CD4-positive, alpha-beta T cell treated with Interleukin-21 for 1 hour (primary cell): ENCODE measurements at places on chromosomes 4 and X.

- DNase-seq: no peak
Observed at GRCh38 chrX:153398275-153398960, 2.7 kb downstream of the PNMA6E start.

- DNase-seq: no peak
Observed at GRCh38 chrX:120426599-120426998, 42.5 kb downstream of the LAMP2 start.

DNA sequence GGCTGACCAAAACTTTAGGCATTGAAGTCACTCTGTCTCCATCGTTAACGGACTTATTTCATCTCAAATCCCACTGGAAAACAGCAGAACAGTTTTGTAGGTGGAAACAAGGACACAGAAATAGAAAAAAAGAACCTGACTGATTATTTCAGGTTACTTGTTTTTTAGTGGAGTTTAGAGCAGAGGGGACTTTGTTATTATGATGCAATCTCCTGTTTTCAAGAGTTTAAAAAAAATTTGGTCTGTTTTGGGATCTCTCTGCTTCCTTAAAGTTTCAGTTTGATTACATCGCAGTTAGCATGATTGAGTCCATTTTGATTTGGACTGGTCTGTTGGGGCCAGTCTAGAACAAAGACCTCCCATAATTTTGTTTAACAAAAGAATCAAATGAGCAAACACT, 13.6 kb downstream of the PROM1 start:
- no peak for DNase-seq

DNA sequence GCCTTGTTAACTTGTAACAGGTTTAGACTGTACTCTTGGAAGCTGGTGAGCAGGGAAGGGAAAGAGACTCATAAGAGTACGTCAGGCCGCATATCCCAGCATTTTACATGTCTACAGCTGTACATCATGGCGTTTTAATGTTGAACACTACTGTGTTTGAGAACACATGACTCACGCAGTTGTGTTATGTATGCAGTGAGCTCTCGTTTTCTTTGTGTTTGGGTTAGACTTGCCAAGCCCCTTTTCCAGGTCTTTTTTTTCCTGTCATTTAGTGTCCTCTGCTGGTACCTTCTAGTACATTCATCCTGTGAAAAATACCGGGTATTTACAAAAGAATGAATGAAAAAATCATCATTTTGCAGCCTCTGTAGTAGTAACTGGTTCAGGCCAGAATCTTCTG, 35.3 kb downstream of the SMS start:
- no peak for DNase-seq

DNA sequence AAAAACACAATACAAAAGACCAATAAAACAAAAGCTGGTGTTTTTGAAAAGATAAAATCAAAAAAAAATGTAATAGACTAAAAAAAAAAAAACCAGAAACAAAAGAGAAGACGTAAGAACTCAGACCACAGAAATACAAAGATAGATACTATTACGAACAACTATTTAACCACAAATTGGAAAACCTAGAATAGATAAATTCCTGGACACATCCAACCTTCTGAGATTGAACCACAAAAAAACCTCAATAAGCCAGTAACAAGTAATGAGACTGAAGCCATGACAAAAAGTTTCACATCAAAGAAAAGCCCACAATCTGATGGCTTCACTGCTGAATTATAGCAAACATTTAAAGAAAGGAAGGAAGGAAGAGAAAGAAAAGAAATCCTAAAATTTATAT, 16.2 kb downstream of the RCHY1 start:
- no peak for DNase-seq

DNA sequence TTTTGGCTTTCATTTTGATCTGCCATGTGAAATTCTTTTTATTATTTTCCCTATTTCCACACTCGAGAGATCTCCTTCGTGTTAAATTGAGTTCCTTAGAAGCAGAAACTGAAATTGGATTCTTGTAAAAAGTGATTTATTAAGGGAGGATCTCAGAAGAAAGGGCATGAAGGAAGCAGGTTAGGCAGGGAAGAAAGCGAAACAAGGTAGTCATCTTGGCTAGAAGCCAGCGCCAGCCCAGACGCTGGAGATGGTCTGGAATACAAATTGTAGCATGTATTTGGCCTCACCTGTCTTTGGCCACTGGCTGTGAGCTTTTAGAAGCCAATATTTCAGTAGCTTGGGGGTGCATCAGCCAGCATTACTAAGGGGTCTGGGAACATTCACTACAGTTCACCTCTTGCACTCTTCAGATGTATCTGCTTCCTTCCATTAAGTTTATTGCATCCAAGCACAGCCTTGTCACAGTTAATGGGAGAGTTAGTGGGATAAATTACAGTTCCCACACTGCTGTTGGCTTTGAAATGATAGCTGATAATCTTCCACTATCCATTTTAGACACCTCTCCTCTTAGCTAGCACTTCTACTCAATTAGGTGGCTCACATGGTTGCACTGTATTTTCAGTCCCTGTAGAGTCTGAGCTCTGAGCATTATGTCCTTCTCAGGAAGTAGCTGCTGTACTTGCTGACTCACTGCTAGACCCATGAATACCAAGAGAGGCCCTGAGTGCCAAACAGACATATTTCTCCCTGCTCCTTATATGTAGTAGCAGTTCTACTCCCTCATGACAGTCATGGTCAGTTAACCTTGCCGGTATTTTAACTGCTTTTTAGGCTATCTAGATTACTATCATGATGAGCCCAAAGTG, 14.6 kb downstream of the GRXCR1 start:
- no peak for DNase-seq

- no peak for DNase-seq
Observed at GRCh38 chrX:129737916-129738315, 863 bp upstream of the XPNPEP2 start.

- no peak for DNase-seq
Observed at GRCh38 chrX:104325213-104325585, 70.5 kb upstream of the ESX1 start.

- DNase-seq: no peak
Observed at GRCh38 chr4:123092586-123092985, 170.2 kb upstream of the NUDT6 start.

DNA sequence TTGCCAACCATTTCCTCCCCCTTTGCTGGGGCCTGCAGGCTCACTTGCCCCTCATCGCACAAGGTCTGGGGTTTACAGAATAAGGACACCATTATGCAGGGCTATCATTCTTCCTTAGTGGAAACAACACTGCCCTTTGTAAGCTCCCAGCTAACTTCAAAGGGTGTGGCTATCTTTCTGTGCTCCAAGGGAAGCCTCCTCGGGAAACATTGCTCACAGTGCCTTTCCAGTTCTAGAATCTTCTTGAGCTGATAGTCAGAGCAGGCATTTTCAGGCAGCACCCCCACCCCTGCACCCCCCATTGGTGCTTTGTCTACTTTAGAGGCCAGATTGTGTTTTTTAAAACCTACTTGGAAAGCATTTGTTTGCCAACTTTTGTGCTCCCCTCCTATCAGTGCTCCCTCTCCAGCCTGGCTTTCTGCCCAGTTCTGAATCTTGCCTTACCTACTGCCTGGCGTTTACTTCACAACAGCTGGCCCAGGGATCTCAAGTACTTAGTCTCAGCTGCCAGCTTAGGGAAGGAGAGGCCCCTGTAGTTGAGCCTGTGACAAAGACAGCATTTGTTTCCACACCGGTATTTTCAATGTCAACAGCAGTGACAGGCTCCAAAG, 53.5 kb downstream of the PLAC1 start:
- no peak for DNase-seq

GRCh38 chr4:120819805-120820437, 102.6 kb downstream of the PRDM5 start:
- DNase-seq: no peak

- no peak for DNase-seq
Observed at GRCh38 chrX:41602816-41603345, 85.9 kb upstream of the GPR34 start.

DNA sequence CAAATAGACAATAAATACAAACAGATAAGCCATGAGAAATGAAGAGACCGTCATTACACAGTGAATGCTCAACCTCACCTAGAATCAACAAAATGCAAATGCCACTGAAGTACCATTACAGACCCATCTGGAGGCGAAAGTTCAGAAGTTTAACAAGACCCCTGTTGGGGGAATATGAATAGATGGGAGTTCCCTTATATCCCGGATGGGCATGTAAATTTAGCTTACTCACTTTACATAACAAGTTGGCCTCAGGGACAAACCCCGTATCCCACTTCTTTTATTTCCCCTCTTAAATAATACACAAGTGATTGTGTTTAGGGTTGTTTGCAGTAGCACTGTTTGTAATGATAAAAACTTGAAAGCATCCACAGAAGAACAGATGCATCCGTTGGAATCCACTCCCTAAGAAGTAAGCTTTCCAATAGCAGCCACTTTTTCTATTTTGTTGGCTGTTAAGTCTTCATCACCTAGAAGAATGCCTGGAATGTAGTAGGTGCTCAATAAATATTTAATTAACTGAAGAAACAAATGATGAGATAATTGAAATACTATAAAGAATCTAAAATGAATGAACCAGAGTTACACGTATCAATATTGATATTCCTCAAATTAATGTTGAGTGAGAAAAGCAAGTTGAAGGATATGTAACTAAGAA, 1076.3 kb upstream of the TENM3 start:
- DNase-seq: no peak

GRCh38 chr4:168304744-168305459, 13.7 kb downstream of the DDX60 start:
- no peak for DNase-seq

DNA sequence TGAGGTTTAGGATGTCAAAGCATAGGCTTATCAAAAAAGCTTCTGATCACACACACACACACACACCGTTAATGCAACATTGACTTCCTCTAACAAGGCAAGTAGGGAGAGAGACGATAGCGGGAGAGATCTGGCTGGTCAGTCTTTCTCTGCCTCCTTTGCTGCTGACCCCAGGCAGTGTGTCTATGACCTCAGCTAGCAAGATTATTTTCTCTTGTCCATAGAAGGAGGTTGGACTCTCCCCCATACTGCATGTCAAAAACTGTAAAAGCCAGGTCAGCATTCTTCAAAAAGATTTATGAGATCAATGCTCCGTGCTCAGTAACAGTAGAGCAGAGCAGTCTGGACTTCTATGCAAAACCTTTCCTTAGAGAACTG, 63.5 kb upstream of the PGM2 start:
- DNase-seq: no peak
